CD4-positive, alpha-beta T cell (primary cell): ENCODE measurements at places on chromosomes 6 and 20. TPM values are rescaled to one million over a fixed set of nuclear protein-coding genes. Genes with fewer than 3 reads are reported as not detected.

PROKR2 gene
- total RNA-seq = not detected

CTCFL gene
- not detected for total RNA-seq

PRND gene
- not detected for total RNA-seq

WFDC10B gene
- not detected for total RNA-seq

LPA gene
- not detected for total RNA-seq

RAET1G gene
- total RNA-seq = not detected

TRIM40 gene
- not detected for total RNA-seq

DSP gene
- not detected for total RNA-seq

GRCh38 chr6:143811501-143812157, 31.5 kb upstream of the LTV1 start:
- no peaks in the 10 kb centered on the region for H3K4me1 ChIP-seq
- H3K36me3 ChIP-seq = peaks cover 18% of the 10 kb centered on the region
- DNase-seq = no peak

GRCh38 chr6:138263963-138264362, 45.7 kb upstream of the PBOV1 start:
- H3K27ac ChIP-seq = no peak overlapping the region
- H3K27me3 ChIP-seq = peaks cover 5% of the 10 kb centered on the region
- H3K36me3 ChIP-seq = no peaks in the 10 kb centered on the region
- DNase-seq = no peak
- H3K4me1 ChIP-seq = no peaks in the 10 kb centered on the region

GRCh38 chr6:166778776-166779175, 151.7 kb upstream of the RPS6KA2 start:
- H3K4me3 ChIP-seq = no peak overlapping the region
- no peaks in the 10 kb centered on the region for H3K27me3 ChIP-seq
- no peak for DNase-seq

DNA sequence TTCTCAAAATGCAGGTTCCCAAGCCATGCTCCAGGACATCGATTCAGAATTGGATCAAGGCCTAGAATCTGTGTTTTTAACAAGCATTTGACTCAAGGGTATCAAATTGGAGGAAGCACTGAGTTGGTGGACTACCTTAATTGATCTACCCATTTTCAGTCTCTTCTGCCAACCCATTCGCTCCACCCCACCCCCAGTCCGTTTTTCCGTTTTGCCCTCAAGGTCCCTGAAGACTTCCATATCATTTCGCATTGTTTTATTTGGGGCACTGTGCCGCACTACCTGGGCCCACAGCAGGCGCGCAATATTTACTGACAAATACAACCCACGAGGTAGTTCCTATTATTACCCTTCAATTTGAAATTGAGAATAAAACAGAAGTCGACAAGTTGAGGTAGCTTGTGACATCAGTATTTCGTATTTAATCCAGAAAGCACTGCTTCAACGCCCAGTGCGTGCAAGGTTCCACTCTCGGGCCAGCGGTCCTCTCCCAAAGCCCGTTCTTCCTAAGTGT, 557 bp upstream of the DHX35 start:
- H3K4me1 ChIP-seq = peaks cover 16% of the 10 kb centered on the region
- no peaks in the 10 kb centered on the region for H3K27me3 ChIP-seq
- H3K4me3 ChIP-seq = peak overlapping the region; percentile 80
- no peaks in the 10 kb centered on the region for H3K36me3 ChIP-seq

DNA sequence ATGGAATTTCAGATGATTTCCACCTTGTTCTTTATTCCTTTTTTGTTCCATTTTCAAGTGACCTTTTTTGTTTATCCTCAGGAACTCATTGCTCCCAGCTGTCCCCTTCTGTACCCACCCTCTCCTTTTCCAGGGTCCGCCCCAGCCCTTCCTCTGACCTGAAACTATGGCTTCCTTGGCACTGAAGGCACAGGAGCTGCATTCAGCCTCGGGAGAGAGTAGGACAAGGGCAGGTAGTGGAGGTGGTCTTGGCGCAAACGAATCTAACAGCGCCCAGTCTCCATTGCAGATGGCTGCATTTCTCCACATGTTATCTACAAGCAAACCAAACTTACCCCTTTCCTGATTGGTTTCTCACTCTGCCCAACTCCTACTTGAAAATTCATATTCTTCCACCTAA, 8.8 kb upstream of the ULBP2 start:
- H3K4me1 ChIP-seq = peaks cover 6% of the 10 kb centered on the region
- peaks cover 50% of the 10 kb centered on the region for H3K27me3 ChIP-seq
- no peak overlapping the region for H3K4me3 ChIP-seq
- H3K27ac ChIP-seq = no peak overlapping the region
- H3K36me3 ChIP-seq = no peaks in the 10 kb centered on the region
- no peak for DNase-seq

- H3K4me3 ChIP-seq = no peak within 1 kb of the TSS
- no peak for DNase-seq
- H3K27me3 ChIP-seq = no peaks in the 10 kb centered on the region
- no peak within 1 kb of the TSS for H3K27ac ChIP-seq
- no peaks in the 10 kb centered on the region for H3K4me1 ChIP-seq
- no peaks in the 10 kb centered on the region for H3K36me3 ChIP-seq
These were observed at the start of gene MYCT1 for GRCh38 chr6:152697634-152698033. MYCT1 (plus strand) TSS chr6:152697897; CDS start chr6:152697903, 6 bp downstream.

- no peaks in the 10 kb centered on the region for H3K36me3 ChIP-seq
- H3K4me1 ChIP-seq = no peaks in the 10 kb centered on the region
- H3K4me3 ChIP-seq = no peak overlapping the region
- H3K27ac ChIP-seq = no peak overlapping the region
- no peak for DNase-seq
These were observed 88.3 kb downstream of the NINL start for GRCh38 chr20:25496968-25497401.

GRCh38 chr6:5208057-5208456, 52.7 kb downstream of the LYRM4 start:
- DNase-seq = no peak
- no peak overlapping the region for H3K27ac ChIP-seq
- H3K27me3 ChIP-seq = no peaks in the 10 kb centered on the region

DNA sequence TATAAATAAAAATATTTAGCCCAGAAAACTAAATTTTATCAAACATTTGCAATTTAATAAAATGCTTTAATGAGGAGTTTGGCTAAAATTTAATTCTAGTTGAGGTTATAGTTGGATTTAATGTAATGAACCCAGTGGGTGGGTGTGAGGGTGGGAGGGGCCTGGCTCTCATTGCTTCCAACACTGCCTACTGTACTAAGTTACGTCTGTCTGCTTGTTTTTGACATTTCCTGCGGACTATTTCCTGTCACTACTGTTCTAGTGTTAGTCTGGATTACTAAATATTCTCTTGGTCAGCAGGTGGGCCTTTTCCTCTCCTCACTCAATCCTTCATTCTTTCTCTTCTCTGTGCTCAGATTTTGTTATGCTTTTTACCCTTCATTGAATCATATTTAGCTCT, 82.5 kb upstream of the MAP3K7 start:
- H3K4me1 ChIP-seq = no peaks in the 10 kb centered on the region
- no peak for DNase-seq
- no peak overlapping the region for H3K27ac ChIP-seq
- H3K36me3 ChIP-seq = no peaks in the 10 kb centered on the region

GRCh38 chr6:144581812-144582537, 296.8 kb downstream of the UTRN start:
- H3K4me1 ChIP-seq = peaks cover 5% of the 10 kb centered on the region
- no peaks in the 10 kb centered on the region for H3K27me3 ChIP-seq
- no peak overlapping the region for H3K27ac ChIP-seq
- no peak overlapping the region for H3K4me3 ChIP-seq

DNA sequence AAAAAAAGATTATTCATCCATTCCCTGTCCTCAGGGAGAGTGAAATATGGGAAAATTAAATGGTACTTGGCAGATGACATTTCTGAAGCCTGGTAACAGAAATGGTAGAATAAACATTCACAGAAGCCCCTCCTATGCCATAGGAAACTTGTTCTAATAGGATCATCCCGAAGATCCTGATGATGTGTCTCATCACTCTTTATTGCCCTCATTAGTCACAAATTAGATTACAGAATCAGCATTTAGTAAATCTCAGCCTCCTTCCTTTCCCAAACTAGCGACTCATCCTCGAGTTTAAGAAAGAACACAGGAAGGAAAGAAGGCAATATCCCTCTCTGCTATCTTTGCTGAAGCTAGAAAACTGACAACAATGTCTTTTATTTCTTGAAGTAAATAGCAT, 154.4 kb downstream of the TMEM200A start:
- H3K4me3 ChIP-seq = no peak overlapping the region
- peaks cover 20% of the 10 kb centered on the region for H3K4me1 ChIP-seq
- H3K36me3 ChIP-seq = no peaks in the 10 kb centered on the region
- no peaks in the 10 kb centered on the region for H3K27me3 ChIP-seq

- H3K4me1 ChIP-seq = peaks cover 9% of the 10 kb centered on the region
- H3K27ac ChIP-seq = no peak overlapping the region
- no peak overlapping the region for H3K4me3 ChIP-seq
- H3K27me3 ChIP-seq = no peaks in the 10 kb centered on the region
- no peak for DNase-seq
- no peaks in the 10 kb centered on the region for H3K36me3 ChIP-seq
These were observed 128.7 kb downstream of the LY86 start for GRCh38 chr6:6716998-6717763.
